ENCODE measurements at places on chromosomes 12 and 14. TPM values are rescaled to one million over a fixed set of nuclear protein-coding genes. Genes with fewer than 3 reads are reported as not detected.

Gene ANO2
- not detected for polyA plus RNA-seq

Gene CDH24
- not detected for polyA plus RNA-seq

Gene FGF23
- not detected for polyA plus RNA-seq

Gene TTC9
- polyA plus RNA-seq: 1.1 TPM

Gene DAO
- polyA plus RNA-seq: 35.5 TPM

Gene LTBR
- 1.6 TPM for polyA plus RNA-seq

Gene VRTN
- not detected for polyA plus RNA-seq

Gene C14orf180
- not detected for polyA plus RNA-seq

Gene LBHD2
- not detected for polyA plus RNA-seq

Gene KERA
- polyA plus RNA-seq: not detected
